ENCODE measurements at places on chromosomes 12 and 14.

DNA sequence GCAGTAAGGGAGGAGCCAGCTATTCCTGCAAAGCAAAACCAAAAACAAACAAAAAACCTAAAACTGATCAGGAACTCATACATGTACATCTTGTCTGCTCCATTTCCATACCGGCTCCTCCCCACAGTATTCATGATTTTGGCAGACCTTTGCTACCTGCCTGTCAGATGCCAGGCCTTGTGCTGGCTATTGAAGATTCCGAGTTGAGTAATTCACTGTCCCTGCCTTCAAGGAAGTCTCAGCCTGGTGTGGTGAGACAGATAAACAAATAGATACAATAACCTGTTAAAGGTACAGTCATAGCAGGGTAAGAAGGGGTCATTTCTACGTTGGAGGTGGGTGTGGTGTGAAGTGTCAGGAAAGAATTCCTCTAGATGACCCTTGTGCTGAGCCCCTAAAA is 42.7 kb downstream of the SUSD6 start:
- DNase-seq = no peak

DNA sequence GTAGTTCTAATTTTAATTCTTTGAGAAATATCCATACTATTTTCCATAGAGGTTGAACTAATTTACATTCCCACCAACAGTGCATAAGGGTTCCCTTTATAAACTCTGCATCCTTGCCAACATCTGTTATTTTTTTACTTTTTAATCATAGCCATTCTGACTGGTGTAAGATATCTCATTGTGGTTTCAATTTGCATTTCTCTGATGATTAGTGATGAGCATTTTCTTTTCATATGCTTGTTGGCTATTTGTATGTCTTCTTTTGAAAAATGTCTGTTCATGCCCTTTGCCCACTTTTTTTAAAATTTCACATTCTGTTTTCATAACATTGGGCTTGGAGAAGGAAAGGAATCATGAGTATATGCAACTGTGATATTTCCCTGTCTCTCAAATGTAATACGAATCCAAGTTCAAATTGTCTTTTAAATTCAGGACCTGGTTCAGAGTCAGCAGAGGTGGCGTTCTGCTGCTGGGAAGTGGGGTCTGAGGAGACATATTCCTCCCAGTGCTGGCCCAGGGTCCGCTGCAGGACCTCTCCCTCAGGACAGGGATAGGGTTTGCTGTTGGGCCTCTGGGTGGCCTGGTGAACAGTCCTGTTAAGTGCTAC is 81.2 kb upstream of the ETV6 start:
- DNase-seq = no peak

- DNase-seq = no peak
Observed at GRCh38 chr12:69150796-69151127, 88.6 kb upstream of the CPSF6 start.

DNA sequence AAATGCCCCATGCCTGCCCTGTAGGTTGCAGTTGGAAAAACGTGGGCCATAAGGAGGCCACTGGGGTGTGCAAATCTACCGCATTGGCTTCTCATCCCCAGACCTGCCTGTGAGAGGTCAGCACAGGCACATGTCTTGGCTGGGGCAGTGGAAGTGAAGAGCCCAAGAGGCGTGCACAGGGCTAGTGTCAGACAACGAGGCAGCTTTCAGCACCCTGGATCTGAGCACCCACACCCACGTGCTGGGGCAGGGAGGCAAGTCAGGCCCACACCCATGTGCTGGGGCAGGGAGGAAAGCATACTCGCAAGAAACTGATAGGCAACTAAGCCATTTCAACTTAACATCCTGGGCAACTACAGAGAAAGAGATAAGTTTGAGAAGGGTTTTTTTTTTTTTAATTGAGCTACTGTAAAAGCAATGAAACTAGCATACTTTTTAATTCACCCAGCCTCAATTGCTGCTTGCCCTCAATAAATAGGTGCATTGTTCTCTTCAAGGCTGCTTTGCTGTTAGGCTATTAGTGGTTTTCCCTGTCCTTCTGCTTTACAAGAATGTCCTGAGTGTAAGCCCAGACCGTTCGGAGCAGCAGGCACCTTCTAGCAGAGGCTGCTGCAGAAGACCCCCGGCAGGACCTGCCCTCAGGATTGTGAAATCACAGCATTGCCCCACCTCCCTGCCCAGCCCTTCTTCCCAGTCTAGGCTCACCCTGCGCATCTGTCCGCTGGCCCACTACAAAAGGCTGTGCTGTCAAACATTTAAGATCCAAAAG is 355.3 kb upstream of the FKBP4 start:
- DNase-seq = no peak

GRCh38 chr14:104725772-104726548 is 1.9 kb downstream of the ADSS1 start:
- DNase-seq = no peak

GRCh38 chr14:38042322-38042721 is 165.4 kb upstream of the SSTR1 start:
- DNase-seq = no peak

- no peak for DNase-seq
Observed at GRCh38 chr14:26218861-26219260, 379.0 kb downstream of the NOVA1 start.

DNA sequence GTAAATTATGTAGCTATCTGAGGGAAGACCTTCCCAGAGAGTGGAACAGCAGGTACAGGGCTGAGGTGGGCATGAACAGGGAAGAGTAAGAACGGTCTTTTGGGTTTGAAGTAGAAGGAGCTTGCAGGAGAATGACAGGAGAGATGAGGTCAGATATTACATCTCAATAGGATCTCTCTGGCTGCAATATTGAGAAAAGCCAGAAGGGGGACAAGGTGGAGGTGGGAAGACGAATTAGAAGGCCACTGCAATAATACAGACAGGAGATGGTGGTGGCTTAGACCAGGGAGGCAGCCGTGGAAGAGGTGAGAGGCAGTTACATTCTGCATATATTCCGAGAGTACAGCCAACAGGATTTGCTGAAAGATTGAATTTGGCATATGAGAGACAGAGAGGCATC is 310.2 kb downstream of the APAF1 start:
- no peak for DNase-seq

DNA sequence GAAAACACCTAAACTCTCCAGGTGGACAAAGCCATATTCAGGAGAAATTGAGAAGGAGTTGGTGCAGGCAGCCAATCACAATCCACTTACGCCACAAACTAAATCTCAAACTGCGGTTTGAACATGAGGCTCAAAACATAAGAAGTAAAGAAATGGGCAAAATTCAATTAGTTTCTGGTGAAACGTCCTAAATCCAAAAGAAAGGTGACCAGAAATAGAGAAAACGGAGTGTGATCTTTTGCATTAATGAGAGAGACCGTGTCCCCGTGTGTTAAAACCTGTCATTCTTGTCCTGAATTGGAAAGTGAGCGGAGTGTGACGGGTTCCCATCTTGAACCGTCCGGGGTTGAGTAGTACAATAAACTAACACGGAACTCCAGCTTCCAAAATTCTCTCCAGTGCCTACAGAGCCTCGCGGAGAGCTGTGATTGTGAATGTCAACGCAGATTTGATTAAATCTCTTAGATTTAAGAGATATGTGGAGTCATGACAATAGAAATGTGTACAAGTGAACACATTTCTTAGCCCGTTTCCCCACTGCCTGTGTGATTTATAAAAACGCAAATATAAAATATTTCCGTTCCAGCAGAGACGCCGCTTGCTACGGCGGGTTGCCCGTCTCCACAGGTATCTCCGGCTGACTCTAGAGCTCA is 595 bp upstream of the METAP2 start:
- peak; percentile 4 for DNase-seq

DNA sequence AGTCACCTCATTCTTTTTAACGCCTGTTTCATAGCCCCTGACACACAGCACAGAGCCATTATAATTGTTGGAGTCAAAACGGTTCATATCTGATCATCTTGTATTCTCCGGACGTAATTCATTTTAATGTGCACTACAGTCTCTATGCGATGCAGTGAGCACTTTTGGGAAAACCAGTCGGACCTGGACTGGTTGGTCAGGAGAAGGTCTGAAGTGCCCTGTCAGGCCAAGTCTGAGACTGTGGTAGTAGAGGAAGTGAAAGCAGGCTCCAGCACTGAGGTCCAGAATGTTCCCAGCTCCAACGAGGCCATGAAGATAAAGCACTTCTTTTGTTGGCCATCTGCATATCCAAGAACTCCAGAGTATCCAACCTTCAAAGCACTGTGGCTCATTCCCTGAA is 117.1 kb upstream of the NCOR2 start:
- no peak for DNase-seq

DNA sequence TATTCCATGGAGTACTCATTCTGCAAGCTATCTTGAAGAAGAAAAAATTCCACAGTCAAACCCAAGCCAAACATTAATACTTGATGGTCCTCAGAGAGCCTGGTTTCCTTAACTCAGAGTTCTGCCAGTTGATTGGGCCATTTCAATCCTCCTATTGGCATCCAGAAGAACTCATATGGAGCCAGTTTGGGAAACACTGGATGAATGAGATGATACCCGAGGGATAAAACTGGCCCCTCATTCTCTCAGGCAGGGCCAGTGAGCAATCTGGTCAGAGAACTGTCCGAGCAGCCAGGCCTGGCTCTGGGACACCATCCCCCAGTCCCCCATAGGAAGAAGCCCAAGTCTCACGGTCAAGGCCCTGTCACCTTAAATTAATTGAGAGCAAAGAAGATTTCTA is 48.8 kb downstream of the NUAK1 start:
- no peak for DNase-seq

GRCh38 chr12:3869865-3870264 is 3.3 kb downstream of the PARP11 start:
- peak; percentile 25 for DNase-seq

GRCh38 chr12:82027612-82028011 is 268.5 kb upstream of the PPFIA2 start:
- DNase-seq = no peak

- no peak for DNase-seq
Observed at GRCh38 chr12:46304070-46304469, 35.2 kb upstream of the SLC38A1 start.

DNA sequence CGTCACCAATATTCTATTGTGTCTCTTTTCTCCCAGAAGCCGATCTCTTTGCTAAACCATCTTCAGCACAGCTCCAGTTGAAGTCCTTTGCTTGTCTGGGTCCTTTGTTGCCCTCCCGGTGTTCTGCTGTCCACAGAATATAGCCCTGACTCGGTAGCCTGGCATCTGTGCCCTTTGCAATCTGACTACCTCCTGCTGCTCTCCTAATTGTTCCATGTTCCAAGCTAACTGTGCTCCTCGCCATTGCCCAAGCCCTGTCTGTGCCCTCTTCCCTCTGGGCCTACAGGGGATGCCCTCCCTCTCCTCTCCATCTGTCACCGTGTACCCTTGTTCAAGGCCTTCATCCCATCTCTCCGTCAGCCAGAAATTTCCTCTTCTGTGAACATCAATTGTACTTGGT is 306.3 kb downstream of the APAF1 start:
- no peak for DNase-seq

DNA sequence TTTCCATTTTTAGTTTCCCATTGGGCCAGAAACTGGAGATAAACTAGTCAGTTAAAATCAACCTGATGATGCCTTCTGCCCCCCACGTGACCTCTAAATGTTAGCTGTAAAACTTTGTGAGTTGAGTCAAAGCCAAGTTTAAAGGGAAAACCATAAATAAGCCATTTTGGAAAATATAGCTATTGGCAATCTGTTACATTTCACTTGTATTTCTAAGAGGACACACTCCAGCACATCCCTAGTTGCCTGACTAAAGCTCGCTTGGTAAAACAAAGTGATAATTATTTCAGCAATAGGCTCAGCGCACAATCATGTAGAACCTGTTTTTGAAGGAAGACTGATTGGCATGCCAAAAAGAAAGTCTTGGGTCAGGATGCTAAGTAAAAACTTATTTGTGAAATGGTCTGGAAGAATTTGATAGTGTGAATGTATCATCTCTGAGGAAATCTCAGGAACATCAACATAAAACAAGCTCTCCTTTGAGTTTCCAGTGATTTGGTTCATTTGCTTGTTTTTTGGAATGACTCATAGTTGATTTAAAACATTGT is 49.2 kb upstream of the AEBP2 start:
- no peak for DNase-seq

- DNase-seq = no peak
Observed at GRCh38 chr14:76811561-76811960, 1.1 kb downstream of the ANGEL1 start.

DNA sequence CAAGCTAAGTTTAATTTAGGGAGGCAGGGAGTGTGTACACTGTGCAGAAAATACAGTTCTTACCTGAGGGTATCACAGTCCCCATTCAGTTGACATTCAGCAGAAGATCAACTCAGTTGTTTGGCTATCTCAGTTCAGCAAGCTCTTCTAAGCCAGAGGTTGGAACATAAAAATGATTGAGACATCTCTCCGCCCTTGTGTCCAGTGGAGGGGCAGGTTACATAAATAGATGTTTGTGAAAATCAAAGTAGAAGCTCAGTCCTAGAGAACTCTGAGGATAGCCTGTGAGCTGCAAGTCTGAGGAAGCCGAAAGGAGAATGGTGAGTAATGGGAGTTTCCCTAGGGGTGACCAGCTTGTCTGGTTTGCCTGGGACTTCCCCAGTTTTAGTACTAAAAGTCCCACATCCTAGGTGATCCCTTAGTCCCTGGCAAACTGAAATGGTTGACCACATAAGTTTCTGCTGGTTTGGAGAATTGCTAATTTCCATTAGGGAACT is 251.4 kb upstream of the ATP2B1 start:
- DNase-seq = no peak

DNA sequence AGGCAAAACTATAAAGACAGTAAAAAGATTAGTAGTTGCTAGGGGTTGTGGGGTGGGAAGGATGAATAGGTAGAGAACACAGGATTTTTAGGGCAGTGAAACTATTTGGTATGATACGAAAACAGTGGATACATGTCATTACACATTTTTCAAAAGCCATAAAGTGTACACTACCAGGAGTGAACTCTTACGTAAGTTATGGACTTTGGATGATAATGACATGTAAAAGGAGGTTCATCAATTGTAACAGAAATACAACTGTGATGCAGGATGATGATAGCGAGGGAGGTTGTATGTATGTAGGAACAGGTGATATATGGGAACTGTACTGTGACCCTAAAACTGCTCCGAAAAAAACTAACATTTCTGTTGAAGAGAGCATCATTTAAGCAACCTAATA is 15.1 kb upstream of the FGF6 start:
- no peak for DNase-seq

GRCh38 chr12:27456618-27457017 is 10.1 kb downstream of the SMCO2 start:
- no peak for DNase-seq

- no peak for DNase-seq
Observed at GRCh38 chr12:46608431-46609272, 217.1 kb downstream of the SLC38A4 start.

DNA sequence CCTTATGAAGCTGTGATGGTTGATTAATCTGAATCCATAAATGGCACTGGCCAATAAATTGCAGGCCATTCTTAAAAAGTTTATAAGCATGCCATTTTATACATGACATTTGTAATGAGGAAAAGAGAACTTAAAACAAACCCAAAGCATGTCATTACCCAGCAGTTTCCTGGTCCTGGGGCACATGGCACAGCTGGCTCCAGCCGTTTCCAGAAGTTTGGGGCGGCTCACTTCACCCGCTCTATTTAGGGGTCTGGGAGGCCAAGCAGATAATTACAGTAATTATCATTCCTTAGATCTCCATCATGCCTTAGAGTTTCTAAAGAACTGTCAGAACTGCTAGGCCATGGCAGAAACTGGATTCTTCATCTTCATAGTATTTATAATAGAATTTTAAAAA is 6.4 kb downstream of the ADGRD1 start:
- DNase-seq = no peak

Data from CD8-positive, alpha-beta T cell (primary cell).